Osteocyte (in vitro differentiated cells): ENCODE measurements at places on chromosomes 7 and 10. TPM values are rescaled to one million over a fixed set of nuclear protein-coding genes. Genes with fewer than 3 reads are reported as not detected.

The WDR11 gene
- total RNA-seq: 61.8 and 65.8 TPM in 2 replicates

DNA sequence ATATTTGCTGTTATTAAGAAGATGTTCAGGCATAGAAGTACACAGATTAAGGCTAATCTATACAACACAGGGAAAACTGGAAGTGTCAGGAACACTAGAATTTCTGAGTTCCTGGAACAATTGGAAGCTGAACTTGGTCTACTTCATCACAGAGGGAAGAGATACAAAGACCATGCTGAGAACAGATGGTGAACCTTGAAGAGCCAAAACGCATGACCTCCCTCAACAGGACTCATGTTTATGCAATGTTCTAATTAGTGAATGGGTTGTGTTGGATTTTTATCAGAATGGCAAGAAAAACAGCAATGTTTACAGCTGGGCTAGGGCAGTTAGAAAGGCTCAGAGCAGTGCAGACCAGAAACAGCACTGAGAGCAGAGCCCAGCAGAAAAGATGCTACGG lies 94.9 kb downstream of the SFMBT2 start:
- H3K27me3 ChIP-seq: no peaks in the 10 kb centered on the region
- H3K4me1 ChIP-seq: no peaks in the 10 kb centered on the region
- H3K27ac ChIP-seq: no peak overlapping the region

DNA sequence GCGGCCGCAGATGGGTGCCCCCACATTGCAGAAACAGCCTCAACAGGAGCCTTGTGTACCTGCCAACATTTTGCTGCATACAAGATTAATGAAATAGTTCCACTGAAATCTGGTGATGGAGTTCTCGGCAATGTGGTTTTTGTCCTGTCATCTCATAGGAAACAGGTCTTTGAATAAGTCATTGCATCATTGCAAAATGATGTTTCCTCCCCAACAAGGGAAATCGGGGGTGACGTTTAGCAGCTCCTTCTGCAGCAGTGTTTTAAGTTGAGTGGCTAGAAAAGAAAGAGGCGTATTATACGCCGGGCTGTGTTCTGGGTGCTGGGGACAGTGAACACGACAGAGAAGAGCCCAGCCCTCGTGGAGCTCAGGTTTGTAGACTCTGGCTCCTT lies 177.0 kb downstream of the PRKAG2 start:
- H3K27me3 ChIP-seq: peaks cover 10% of the 10 kb centered on the region
- H3K36me3 ChIP-seq: no peaks in the 10 kb centered on the region
- H3K4me1 ChIP-seq: peaks cover 44% of the 10 kb centered on the region
- DNase-seq: no peak
- no peak overlapping the region for H3K27ac ChIP-seq
- H3K4me3 ChIP-seq: no peak overlapping the region

The MYL10 gene
- 0.52 TPM in 1 of 2 replicates, not detected in the other for total RNA-seq

DNA sequence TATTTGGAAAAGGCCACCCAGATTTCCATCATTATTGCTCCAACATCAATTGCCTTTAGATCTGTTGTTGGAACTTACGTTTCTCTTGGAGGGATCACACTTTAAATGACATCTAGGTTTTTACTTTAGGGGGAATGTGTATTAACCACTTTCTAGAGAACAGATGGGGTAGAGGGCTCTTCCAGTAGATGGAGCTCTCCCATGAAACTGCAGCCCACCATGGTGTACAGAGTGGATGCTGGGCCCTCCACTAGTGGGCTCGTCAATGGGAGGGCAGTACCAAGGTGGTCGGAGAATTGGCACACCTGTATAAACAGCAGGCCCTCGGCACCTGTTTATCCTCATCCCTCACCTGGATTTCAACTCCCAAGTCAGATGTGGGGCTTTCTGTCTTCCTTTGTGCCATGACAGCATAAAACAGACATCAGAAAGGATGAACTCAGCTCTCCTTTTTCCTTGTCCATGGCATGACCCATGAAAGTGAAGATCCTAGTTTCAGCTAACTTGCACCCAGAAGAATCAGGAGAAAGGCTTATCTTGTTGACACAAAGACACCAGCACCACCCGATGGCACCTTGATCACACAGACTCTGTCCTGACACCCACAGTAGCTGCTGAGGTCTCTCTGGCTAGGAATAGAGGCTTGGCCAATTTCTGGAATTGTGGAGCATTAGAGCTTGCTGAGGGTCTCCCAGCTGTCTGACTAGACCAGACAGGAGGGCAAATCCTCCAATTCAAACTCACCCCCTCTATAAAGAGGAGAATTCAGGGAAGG lies 150.5 kb downstream of the CYP26A1 start:
- no peaks in the 10 kb centered on the region for H3K27me3 ChIP-seq
- no peak for DNase-seq
- no peak overlapping the region for H3K4me3 ChIP-seq

The NXPH1 gene
- not detected in 2 replicates for total RNA-seq

DNA sequence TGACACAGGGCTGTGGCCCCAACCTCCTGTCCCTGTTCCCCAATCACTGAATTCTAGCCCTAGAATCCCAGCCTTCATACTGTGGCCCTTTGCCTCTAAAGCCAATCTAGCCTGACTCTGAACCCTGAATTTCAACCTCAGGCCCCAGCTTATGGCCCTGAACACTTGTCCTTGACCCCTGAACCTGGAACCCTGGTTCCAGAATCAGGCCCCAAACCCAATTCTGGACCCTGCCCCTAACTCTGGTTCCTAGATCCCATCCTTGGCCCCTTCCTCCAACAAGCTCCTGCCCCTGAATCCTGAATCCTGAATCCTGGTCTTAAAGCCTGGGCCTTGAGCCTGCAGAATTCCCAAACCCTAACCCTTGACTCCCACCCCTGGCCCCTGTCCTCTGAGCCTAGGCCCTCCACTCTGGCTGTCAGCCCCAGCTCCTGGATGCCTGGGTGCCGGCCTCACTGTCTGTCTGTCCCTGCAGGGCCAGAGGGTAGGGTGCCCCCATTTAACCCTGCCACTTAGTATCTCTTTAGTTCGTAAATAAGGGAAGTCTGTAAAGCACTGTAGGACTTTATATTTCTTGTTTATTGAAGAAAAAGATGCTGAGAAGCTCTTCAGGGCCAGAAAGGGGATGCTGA lies 1.3 kb downstream of the INPP5A start:
- no peaks in the 10 kb centered on the region for H3K27me3 ChIP-seq
- H3K4me3 ChIP-seq: peak overlapping the region; percentile 83
- peak overlapping the region; percentile 90 for H3K27ac ChIP-seq
- DNase-seq: no peak

The EGR2 gene
- total RNA-seq: 5.4 and 11.7 TPM in 2 replicates

DNA sequence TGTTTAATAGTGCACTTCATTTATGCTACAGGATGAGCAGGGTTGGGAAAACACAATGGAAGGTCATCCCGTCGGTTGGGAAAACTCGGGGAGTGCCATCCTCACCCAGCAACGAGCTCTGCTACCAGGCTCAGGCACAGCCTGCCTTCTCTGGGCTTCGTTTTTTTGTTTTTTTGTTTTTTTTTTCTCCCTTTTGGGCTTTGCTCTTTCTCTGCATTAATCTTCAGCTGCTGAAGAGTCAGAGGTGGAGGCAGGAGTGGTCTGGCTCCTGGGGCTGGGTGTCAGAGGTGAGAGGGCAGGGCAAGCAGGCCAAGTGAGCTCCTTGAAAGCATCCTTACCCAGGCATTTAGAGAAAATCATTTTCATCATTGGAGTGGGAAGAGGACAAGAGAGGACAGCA lies 11.5 kb downstream of the ZNF3 start:
- H3K4me1 ChIP-seq: peaks cover 4% of the 10 kb centered on the region
- no peaks in the 10 kb centered on the region for H3K27me3 ChIP-seq
- DNase-seq: no peak

The HOXA3 gene
- total RNA-seq: not detected in 2 replicates

The NPFFR1 gene
- not detected in 2 replicates for total RNA-seq

- H3K4me3 ChIP-seq: no peak overlapping the region
- H3K36me3 ChIP-seq: peaks cover 22% of the 10 kb centered on the region
- no peaks in the 10 kb centered on the region for H3K27me3 ChIP-seq
- H3K27ac ChIP-seq: no peak overlapping the region
- peak; percentile 87 for DNase-seq
- H3K4me1 ChIP-seq: no peaks in the 10 kb centered on the region
Observed at GRCh38 chr10:102352066-102352715, 43.3 kb upstream of the NFKB2 start.

- no peak overlapping the region for H3K4me3 ChIP-seq
- no peaks in the 10 kb centered on the region for H3K4me1 ChIP-seq
- peaks cover 16% of the 10 kb centered on the region for H3K27me3 ChIP-seq
- no peak overlapping the region for H3K27ac ChIP-seq
- H3K36me3 ChIP-seq: no peaks in the 10 kb centered on the region
Observed at GRCh38 chr7:113636727-113637421, 281.9 kb downstream of the PPP1R3A start.

DNA sequence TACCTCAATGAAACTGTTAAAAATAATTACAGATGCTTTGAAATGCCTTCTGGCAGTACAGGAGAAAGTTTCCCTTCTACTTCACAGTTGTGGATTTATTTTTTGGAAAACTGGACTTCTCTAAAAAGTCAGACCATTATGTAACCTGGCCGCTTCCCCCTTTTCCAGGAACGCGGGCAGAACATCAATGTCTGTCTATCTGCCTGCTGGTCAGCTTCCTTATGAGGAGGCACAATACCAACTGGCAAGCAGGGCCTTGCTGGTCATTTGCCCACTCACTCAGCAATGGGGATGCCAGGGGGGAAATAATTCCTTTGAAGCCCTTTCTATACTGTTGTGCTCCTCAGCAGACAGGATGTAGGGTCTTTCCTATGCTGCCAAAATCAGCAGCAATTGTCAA lies 22.5 kb upstream of the ADRB1 start:
- H3K4me3 ChIP-seq: no peak overlapping the region
- DNase-seq: no peak
- no peak overlapping the region for H3K27ac ChIP-seq
- no peaks in the 10 kb centered on the region for H3K27me3 ChIP-seq
- H3K36me3 ChIP-seq: no peaks in the 10 kb centered on the region
- H3K4me1 ChIP-seq: peaks cover 26% of the 10 kb centered on the region

GRCh38 chr10:11986593-11987216 lies 55.9 kb downstream of the UPF2 start:
- no peaks in the 10 kb centered on the region for H3K27me3 ChIP-seq
- H3K27ac ChIP-seq: peak overlapping the region; percentile 48
- peaks cover 7% of the 10 kb centered on the region for H3K36me3 ChIP-seq
- peaks cover 2% of the 10 kb centered on the region for H3K4me1 ChIP-seq
- no peak overlapping the region for H3K4me3 ChIP-seq

The CPED1 gene
- total RNA-seq: 3.4 and 3.9 TPM in 2 replicates
